Central memory CD4-positive, alpha-beta T cell (primary cell): ENCODE measurements at places on chromosomes 12 and 14.

GRCh38 chr14:72975770-72976169 is 49.5 kb downstream of the DCAF4 start:
- DNase-seq: no peak

DNA sequence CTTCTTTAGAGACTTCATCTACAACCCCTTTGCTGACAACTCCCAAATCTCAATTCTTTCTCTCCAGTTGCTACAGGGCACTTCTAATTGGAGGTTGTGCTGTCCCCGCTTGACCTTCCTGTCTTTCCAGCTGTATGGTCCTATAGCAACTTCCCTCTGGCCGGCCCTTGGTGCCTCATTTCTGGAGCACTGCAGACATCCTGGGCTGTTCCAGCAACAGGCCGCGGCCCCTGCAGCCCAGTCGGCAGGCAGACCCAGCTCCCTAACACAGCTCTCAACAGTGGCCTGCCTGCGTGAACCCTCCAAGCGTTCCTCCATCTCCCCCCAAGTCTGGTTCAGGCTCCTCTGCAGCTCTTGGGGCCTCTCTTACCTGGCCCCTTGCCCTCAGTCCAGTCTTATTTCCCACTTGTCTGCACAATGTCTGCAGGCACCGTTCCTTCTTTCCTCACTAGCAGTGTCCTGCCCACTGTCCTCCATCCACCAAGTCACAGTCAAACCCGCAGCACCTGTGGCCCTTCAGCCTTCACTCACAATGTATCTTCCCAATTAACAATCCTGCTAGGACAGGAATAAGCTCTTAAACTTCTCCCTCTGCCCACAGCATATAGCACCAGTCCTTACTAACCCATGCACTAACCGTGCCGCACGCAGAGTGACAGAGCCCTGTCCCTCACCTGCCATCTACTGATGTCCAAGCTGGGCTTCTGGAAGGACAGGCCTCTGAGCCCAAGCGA is 1.6 kb upstream of the EML1 start:
- no peak for DNase-seq

DNA sequence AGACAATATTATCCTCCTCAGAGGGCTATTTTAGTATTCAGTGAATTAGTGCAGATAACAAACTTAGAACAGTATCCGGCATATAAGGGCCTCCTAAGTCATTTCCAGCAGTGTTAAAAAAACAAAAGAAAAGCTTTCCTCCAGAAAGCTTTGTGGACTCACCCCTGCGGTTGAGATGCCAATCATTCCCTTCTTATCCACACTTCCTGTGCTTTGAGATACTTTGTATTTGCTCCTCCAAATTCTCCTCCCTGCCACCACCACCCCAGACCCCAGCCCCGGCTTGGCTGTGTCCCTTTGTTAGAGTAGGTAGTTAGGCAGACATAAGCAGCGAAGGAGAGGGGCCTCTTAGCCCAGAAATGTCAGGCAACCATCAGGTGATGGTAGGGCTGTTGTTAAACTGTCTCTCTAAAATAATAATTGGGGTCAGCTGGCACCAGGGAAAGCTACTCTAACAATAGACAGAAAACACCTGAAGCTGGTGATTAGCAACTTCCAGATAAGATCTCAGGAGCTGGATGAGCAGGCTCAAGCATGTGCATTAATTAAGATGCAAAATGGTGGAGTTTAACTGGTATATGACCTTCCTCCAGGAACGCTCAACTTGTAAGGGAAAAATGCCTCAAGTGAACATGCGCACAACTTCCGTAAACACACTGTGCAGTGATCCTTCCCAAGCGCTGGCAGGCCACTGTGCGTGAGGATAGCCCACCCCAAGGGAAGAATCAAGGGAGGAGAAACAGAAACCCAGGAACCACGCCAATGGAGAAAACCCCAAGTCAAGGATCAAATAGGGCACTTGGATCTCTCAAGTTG is 152.1 kb upstream of the EEA1 start:
- no peak for DNase-seq

DNA sequence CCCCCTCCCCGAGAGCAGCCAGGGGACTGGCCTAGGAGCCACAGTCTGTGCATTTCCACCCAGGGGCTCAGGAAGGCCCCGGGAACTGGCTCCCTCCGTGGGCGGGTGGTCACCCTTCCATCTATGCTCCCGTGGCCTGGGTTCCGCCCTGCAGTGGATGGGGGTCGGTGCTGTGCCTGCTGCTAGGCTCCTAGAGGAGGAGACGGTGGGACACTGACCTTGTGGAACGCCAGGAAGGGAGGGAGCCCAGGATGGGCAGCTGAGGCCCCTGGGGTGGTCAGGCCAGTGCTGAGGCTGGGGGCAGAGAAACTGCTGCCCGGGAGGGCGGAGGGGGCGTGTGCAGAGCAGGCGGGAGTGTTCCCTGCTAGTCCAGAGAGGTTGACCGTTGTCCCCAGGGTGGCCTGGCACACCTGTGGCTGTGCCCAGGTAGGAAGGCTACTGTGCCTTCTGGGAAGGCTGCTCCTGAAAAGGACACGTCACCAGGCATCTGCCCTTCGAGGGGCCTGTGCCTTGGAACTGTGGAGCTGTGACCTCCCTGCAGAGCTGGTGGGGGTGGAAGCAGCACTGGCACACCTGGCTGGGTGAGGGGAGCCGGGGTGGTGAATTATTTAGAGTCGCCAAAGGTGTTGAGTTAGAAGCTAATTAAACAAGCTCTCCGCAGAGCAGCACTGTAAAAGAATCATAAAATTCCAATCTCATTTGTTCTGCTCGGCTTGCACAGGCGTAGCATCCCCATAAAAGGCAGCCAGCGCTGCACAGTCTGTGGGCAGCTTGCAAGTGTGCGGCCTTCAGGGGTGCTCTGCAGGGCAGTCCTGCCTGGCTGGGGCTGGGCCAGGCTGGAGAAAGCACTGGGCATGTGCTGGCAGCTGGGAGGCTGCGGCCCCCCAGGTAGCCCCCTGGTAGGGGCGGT is 145.1 kb downstream of the KIF26A start:
- no peak for DNase-seq

DNA sequence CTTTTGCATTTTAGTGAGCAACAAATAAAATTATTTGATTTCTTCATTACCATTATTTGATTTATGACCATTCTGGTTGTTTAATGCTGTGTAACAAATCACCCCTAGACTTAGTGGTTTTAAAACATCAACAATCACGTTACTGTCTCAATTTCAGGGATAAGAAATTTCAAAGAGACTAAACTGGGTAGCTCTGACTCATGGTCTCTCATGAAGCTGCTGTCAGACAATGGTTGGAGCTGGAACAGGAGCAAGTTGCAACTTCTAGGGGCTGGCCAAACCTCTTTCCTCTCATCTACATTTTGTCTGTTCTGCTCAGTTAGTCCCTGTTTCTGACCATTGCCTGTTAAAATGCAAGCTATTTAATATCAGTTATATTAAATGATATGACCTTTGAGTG is 517.0 kb downstream of the KCNH5 start:
- no peak for DNase-seq

GRCh38 chr12:128091951-128092382 is 175.0 kb upstream of the TMEM132C start:
- DNase-seq: no peak

DNA sequence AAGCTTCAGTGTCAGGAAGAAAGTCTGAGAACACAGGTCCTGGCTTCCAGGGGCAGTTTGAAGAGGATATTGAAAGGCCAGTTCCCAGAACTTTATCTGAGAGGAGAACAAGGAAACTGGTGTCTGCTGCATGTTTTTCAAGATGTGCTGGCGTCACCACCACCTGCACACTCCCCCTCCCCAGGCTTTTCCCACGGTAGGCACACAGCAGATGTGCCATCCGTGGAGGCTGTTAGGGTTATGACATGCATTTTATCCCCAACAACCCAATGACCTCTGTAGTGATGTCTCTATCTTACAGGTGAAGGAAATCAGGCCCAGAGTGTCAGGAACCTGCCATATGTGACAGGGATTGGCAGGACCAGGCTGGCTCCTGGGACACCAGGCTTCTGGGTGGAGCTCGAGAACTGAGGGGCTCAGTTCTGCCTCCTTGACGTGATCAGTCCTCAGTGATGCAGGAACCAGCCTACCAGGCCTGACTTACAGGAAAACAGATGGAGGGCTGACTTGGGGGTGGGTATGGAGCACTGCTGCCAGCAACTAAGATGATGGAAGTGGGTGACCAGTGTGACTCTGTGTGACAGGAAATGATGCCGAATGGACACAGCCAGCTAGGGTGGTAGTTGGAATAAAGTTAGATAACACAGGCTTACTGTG is 16.8 kb downstream of the SLC25A47 start:
- no peak for DNase-seq

DNA sequence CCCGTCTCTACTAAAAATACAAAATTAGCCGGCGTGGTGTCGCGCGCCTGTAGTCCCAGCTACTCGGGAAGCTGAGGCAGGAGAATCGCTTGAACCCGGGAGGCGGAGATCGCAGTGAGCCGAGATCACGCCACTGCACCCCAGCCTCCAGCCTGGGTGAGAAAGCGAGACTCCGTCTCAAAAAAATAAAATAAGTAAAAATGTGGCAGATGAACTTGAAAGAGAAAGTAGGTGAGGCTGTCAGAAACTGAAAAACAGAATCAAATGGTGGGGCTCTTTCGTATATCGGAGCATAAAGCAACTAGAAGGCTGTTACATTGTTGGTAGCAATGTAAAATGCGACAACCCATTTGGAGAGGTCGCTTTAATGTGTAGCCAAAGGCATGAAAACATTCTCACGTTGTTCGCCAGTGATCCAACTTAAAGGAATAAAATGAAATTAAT is 767 bp upstream of the CCNT1 start:
- DNase-seq: no peak
